HS-5 (cell line): ENCODE measurements at places on chromosomes 3 and 15.

DNA sequence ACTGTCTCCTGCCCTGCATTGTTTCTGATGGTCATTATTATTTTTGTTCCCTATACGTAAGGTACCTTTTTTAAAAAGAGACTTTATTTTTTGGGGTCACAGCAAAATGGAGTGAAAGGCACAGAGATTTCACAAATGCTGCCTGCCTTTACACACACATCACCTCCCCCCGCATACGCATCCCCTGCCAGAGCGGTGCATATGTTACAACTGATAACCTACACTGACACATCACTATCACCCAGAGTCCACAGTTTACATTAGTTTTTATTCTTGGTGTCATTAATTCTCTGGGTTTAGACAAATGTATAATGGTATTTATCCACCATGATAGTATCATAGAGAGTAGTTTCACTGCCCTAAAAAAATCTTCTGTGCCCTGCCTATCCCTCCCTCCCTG is 43.6 kb upstream of the KLF13 start:
- no peak for DNase-seq

- DNase-seq: no peak
Measured at GRCh38 chr15:101434032-101434920, 55.2 kb downstream of the PCSK6 start.

- DNase-seq: no peak
Measured at GRCh38 chr3:61356685-61357084, 105.4 kb upstream of the FHIT start.

- no peak for DNase-seq
Measured at GRCh38 chr3:117490716-117491115, 781.1 kb downstream of the TUSC7 start.

- DNase-seq: no peak
Measured at GRCh38 chr15:80468796-80469195, 64.6 kb downstream of the ARNT2 start.

DNA sequence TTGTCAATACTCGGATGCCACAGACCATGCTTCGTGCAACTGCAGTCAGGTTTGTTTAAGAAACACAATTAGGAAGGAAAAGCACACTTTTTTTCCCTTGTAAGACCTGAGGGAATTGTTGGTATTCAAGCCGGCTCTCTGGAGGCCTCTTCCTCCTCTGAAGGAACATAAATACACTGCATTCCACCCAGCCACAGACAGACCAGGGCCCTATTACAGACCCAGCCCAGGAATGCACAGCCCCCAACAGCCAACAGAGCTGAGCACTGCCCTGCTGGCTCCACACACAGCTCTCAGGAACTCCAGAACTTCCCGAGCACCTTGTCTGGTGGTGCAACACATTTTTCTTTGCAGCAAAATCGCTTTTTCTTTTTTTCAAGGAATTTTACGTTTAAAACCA is 488.7 kb upstream of the PROK2 start:
- DNase-seq: no peak

DNA sequence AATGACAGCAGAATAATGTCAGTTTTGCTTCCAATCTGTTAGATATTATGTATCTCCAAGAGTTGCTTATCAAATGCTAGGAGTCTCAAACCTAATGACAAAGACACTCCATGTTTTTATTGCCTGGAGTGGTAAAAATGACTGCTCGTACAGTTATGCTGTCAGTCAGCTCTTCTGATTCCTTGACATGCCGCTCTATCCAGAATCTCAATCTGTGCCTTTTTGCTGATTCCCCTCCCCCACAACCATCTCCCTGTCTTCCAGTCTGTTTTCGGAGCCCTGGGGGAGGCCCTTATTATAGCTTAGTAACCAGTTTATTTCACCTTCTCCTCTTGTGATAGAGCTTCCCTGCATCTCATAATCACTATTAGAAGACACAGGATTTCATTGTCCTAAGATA is 2.6 kb downstream of the MKRN2 start:
- no peak for DNase-seq

- DNase-seq: no peak
Measured at GRCh38 chr3:81080608-81081007, 680.8 kb downstream of the GBE1 start.

GRCh38 chr3:103949693-103950092 is 1417.0 kb upstream of the ALCAM start:
- DNase-seq: no peak

DNA sequence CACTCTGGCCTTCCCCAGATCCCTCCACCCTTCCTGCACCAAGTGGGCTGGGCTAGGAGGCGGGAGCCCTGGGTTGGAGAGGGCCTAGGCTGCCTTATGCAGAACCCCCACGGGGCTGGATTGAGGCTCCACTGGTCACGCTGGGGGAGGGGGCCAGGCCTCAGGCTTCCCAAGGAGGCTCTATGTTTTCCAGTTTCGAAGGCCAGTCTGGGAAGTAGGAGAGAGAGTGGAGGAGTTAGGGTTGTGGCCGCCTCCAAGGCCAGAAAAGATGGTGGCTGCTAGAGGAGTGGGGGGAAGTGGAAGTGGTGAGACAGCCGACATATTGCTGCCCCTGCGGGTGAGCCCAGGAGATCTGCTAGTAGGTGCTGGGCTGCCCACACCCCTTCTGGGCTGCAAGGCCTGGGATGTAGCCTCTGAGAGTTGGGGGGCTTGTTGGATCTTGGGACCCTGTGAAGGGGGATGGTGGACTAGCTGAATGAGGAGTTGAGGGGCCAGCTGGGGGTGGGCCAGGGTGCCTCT is 1.2 kb downstream of the GNAI2 start:
- no peak for DNase-seq

DNA sequence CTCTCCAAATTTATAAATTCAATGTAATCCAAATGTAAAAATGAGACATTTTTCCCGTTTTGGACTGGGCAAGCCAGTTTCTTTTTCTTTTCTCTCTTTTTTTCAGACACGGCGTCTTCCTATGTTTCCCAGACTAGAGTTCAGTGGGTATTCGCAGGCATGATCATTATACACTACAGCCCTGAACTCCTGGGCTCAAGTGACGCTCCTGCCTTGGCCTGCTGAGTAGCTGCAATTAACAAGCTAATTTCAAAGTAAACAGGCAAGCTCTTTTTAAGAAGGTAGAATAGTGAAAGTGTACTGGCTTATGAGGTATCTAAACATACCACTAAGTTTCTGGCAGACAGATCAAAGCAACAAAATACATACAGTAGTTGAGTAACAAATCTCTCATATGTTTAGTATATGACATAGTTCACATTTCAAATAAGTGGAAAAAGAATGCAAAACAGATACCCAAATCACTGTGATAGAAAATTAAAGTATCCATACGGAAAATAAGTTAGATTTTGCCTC is 13.5 kb downstream of the HIGD1A start:
- DNase-seq: no peak

GRCh38 chr3:145159640-145160039 is 1001.3 kb downstream of the PLOD2 start:
- no peak for DNase-seq

GRCh38 chr3:12165909-12166308 is 7.2 kb upstream of the TIMP4 start:
- DNase-seq: no peak

DNA sequence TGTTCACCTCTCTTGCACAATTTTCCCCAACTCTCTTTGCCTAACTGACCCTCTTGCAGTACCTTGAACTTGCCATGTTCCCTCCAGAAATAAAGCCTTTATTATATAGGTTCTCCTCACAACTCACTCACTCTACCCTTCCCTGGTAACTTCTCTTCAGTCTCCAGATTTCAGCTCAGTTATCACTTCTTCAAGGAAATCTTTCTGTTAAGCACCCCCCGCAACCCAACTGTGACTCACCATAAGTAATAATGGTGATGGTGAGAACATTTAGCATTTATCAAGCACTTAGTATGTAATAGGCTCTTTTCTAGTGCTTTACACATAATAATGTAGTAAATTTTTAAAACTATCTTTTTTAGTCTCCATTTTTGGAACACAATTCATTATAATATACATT is 8.1 kb upstream of the OR5K1 start:
- no peak for DNase-seq

GRCh38 chr3:159273608-159274007 is 471.8 kb downstream of the MFSD1 start:
- no peak for DNase-seq

- no peak for DNase-seq
Measured at GRCh38 chr3:184381261-184382224, 1.7 kb downstream of the CHRD start.

GRCh38 chr3:88093266-88093665 is 34.2 kb downstream of the ZNF654 start:
- DNase-seq: no peak

DNA sequence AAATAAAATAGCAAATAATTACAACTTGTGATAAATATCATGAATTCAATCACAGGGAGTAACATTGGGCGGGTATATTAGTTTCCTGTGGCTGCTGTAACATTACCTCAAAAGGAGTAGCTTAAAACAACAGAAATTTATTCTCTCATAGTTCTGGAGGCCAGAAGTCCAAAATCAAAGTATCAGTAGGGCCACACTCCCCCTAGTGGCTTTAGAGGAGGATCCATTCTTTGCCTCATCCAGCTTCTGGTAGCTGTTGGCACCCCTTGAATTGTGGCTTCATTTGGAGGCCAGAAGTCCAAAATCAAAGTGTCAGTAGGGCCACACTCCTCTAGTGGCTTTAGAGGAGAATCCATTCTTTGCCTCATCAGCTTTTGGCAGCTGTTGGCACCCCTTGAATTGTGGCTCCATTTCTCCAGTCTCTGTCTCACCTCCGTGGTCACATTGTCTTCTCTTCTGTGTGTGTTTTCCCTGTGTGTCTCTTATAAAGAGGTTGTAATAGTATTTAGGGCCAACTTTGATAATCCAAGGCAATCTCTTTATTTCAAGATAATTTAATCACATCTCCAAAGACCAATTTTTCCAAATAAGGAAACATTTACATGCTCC is 3.1 kb upstream of the CFAP20DC start:
- no peak for DNase-seq

DNA sequence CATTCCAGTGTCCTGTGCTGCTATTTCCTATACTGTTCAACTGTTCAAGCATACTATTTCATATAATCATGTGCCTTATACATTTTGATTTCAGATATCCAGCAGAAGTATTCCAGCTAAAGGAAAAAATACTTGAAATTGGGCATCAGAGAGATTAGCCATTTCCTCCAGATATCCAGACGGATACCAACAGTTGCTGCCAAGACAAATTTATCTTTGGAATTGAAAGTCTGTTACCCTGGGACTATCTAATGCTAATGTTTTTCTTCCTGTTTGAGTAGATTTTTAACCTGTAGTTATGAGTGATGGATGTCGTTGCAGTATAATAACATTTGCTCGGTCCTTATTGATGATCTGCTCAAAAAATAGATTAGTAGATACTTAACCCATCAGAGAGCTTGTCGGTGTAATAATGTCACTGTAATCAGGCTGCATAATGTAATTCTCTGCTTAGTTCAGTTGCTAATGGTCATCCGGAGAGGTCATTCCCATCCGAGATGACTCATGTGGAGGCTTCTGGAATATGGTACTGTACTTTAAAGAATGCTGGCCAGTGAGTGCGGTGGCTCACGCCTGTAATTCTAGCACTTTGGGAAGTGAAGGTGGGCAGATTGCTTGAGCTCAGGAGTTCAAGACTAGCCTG is 51.5 kb downstream of the TIMP4 start:
- DNase-seq: no peak

GRCh38 chr3:168025076-168025475 is 70.6 kb downstream of the GOLIM4 start:
- DNase-seq: no peak

DNA sequence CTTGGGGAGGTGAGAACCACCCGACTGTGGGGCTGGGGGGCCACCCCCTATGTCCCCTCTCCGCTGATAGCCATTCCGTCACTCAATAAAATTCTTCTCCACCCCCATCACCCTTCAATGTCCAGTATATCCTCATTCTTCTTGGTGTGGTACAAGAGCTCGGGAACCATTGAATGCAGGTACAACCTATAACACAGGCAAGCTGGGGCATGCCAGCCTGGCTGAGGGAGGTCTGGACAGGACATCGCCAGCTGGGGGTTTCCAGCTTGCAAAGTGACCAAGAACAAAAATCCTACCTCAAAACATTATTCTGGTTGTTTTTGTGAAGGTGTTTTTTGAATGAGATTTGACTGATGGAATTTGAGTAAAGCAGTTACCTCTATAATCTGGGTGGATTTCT is 19.6 kb upstream of the BDH1 start:
- no peak for DNase-seq

- no peak for DNase-seq
Measured at GRCh38 chr15:81811736-81812135, 234.1 kb downstream of the MEX3B start.

DNA sequence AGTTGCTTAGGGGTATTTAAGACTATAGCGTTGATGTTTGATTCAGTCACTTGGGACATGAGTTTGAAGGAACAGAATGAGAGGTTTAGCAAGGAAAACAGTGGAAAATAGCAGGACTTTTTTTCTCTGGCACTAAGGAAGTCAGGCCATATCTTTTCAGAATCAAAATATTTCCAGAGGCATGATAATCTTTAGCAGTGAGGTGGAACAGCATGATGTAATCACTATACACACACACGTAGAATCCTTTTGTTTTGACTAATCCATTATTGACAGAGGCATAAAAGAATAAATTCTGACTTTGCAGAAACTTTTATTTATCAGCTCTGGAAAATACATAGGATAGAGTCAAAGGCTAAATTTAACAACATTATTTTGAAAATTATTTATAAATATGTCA is 174.1 kb downstream of the ZPLD1 start:
- no peak for DNase-seq

DNA sequence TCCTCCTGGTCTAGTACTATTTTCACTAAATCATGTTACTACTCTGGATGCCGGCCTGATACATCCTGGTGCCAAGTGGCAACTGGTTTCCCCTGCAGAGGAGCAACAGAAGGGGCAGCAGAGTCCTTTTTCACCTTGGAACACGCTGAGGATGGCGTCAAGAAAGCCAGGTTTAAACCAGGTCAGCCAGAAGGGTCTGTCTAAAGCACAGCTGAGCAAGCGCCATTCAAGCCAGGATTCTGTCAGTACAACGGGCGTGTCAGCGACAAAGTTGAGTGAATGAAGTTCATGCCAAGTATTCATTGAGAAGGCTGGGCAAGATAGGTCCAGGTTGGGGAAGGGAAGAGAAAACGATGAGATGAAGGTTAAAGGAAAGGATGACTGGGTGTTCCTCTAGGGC is 88.2 kb downstream of the FBN1 start:
- DNase-seq: no peak

DNA sequence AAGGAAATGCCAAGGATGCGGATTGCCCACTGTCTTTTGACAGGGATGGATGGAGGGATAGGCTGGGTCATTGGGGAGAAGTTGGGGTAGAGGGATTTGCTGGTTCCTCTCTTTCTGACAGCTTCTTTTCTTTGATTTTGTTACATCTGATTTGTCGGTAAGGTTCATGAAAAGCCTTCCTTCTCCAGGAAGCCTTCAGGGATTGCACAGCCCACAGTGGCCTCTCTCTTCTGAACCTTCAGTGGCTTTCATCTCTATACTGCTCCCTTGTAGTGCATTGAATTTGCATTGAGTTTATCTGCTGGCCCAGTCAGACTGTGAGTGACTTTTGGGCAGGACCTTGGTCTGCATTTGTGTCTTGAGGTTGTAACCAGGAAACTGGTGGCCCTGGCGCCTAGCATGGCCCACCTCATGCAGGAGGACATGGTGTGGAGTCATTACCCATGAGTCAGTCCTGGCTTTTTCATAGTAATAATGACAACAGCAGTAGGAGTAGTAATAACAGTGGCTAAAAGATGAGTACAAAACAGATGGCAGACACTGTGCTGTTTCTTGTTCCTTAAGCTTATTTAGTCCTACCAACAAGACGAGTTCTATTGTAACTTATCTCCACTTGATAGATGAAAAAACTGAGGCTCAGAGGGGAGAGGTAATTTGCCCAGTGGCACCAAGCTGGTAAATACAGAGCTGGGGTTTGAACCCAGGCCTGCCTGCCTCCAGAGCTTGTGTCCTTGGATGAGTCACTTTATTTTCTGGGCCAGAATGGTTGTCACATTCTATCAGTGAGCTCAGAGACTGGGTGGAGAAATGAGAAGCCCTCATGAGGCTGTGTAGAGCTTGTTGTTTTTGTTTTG is 28.4 kb downstream of the SMAD6 start:
- DNase-seq: no peak
